ENCODE measurements at places on chromosomes 16 and 17. TPM values are rescaled to one million over a fixed set of nuclear protein-coding genes. Genes with fewer than 3 reads are reported as not detected.

Gene TAT
- total RNA-seq: not detected

DNA sequence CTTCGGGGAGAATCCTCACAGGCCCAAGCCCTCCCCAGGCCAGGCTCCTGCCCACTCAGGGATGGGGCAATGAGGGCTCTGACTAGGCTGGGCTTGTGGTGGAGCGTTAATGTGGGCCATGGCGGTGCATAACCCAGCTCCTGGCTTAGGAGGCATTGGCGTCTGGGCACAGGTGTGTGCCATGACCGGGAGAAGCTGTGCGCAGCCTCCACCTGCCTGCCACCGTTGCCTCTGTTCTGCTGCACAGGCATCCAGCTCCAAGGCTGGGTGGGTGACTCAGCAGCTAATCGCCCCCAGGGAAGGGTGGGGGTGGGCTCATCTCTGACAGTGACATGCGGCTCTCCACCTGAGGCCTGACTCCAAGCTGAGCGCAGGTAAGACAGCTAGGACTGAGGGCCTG lies 3.5 kb upstream of the ARHGAP27 start:
- no peak for DNase-seq

DNA sequence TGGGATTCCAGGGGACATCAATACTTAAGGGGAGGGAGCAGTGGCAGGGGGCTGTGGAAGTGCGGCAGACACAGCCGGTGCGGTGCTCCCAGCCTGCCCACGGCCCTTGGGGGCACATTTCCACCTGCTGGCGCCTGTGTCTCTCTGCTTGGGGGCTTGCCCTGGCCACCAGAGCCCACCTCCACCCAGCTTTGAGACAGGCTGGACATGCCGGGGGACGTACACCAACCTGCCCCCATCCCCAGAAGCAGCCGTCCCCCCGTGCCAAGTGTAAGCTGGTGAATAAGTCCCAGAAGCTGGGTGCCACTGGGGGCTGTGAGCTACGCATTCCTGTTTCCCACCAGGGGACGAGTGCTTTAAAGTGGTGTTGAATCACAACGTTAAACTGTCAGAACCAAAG lies 172.6 kb downstream of the GSG1L start:
- DNase-seq: no peak

DNA sequence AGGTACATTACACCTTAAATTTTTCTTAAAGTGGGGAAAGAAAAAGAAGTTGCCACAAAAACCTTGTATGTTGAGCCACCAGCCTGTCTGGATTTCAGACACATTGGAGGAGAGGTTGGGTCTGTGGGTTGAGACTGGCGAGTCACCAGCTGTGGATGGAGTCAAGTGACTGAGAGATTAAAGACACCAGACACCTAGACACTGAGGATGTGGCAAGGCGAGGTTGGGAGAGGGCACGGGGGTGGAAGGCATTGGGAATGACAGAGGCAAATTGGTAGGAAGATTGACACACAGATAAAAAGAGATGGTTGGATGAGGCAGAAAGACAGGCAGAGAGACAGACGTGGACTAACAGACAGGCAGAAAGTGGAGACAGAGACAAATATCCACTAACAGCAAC lies 49.6 kb downstream of the KCNJ12 start:
- DNase-seq: no peak

DNA sequence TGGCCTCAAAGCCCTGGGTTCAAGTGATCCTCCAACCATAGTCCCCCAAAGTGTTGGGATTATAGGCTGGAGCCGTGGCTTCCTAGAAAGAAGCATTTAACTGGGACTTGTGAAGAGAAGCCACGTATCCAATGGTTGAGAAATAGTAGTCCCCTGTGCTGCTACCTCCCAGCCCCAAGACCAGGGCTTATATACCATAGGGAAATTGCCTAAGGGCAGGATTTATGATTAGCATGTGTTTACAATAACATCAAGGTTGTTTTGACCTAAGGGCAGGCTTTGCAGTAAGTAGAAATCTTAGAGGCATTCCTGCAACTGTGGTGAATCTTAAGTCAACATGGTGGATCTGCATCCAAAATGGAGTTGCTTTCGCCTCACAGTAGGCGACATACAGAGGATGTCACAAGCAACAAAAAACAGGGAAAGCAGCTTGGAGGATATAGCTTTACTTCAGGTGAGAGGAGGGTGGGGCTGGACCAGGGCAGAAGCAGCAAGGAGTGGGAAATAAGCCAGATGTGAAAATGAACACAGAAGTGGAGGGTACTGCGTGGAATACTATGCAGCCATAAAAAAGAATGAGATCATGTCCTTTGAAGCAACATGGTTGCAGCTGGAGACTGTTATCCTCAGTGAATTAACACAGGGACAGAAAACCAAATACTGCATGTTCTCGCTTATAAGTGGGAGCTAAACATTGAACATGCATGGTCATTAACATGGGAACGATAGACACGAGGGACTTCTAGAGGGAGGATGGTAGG lies 18.7 kb upstream of the NSMCE1 start:
- no peak for DNase-seq
